ENCODE measurements at places on chromosomes 4 and X.
A peak's percentile ranks its signal among the peaks of the same experiment; 100 is the strongest.

GRCh38 chr4:117311215-117311614 is 225.8 kb upstream of the TRAM1L1 start:
- no peak for DNase-seq

- no peak for DNase-seq
Measured at GRCh38 chrX:112865464-112866025, 24.9 kb upstream of the AMOT start.

GRCh38 chr4:147853706-147854105 is 121.8 kb downstream of the ARHGAP10 start:
- no peak for DNase-seq

GRCh38 chr4:36006226-36006625 is 238.1 kb downstream of the ARAP2 start:
- no peak for DNase-seq

- DNase-seq = peak; percentile 4
Measured at GRCh38 chrX:76555816-76556215, 128.3 kb downstream of the MAGEE1 start.

GRCh38 chr4:110292994-110293744 is 94.8 kb upstream of the ELOVL6 start:
- no peak for DNase-seq

- no peak for DNase-seq
Measured at GRCh38 chr4:27154706-27155105, 294.1 kb downstream of the STIM2 start.

Measured in GM12864 (cell line).